Epithelial cell of proximal tubule (primary cell): ENCODE measurements at places on chromosomes 5 and 9. TPM values are rescaled to one million over a fixed set of nuclear protein-coding genes. Genes with fewer than 3 reads are reported as not detected.

Gene RPL12
- 3,182 and 3,187 TPM in 2 replicates for total RNA-seq

Gene BAAT
- 0.07 TPM in 1 of 2 replicates, not detected in the other for total RNA-seq

DNA sequence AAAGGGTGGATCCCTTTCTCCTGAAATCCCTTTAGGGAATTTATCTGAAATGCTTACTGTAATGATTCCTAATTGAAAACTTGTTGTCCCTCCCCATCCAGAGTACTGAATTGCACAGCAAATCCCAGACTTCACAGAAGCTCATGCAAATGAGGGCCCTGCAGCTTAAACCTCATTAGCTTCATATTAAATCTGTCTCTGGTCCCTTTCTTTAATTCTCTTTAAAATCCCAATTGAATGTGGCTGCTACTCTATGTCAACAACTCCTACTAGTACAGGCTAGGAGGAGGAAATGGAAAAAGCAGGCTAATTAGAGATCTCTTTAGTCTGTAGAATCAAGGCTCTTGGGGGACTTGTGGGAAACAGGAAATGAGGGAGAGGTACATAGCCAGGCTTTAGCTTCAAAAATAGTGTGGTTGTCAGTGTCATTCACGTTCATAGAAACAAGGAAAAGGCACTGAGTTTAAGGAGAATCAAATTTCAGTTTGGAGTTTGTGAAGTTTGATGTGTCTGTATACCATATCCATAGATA, 191.3 kb upstream of the PRDM9 start:
- no peak for DNase-seq

DNA sequence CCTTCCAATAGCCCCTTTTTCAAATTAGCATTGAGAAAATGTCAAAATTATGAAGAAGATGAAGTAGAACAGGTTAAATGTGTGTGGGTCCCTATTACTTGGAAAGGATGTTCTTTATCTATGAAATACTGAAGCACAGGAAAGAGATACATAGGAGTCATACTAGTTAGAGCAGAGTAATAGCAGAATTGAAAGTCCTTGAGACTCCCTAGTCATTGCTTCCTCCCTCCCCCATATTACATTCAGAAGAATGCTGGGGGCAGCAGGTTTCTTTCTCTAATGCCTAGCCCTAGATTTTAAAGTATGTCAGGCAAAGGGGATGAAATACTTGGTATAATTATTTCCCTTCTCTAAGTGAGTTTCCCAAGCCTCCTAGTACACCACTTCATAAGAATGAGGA, 4.4 kb downstream of the ZCCHC9 start:
- no peak for DNase-seq

GRCh38 chr9:115913696-115914095, 239.9 kb upstream of the PAPPA start:
- DNase-seq = no peak

GRCh38 chr5:135971701-135972100, 16.9 kb upstream of the LECT2 start:
- DNase-seq = no peak

DNA sequence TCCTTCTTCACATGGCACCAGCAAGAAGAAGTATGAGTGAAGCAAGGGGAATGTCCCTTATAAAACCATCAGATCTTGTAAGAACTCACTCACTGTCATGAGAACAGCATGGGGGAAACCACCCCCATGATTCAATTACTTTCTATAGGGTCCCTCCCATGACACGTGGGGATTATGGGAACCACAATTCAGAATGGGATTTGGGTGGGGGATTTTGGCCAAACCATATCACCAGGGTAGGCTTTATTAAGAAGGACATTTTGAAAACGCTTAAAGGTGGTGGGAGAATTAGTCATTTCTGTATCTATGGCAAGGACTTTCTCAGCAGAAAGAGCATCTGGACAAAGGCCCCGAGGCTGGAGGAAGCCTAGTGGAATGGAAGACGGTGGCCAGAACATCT, 100.2 kb upstream of the ADAMTS16 start:
- no peak for DNase-seq
